NCI-H2171 (cell line): ENCODE measurements at places on chromosomes 2 and 18.

DNA sequence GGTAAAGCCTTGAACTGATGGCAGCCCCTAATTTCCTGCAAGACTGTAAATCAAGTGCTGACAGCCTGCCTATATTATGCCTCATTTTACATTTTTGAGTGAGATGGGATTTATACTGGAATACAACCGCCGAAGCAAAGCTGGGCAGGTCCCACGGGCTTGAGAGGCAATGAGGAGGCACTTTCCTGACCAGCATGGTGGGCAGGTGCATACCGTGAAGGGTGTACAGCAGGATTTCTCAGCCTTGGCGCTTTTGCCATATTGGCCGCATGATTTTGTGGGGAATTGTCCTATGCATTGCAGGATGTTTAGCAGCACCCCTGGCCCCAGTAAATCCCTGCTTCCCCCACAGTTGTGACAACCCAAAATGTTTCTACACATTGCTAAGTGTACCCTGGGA lies 22.8 kb downstream of the CEP68 start:
- DNase-seq, result no peak

- no peak for DNase-seq
These were observed 129.2 kb downstream of the MEP1B start for GRCh38 chr18:32319084-32319483.

DNA sequence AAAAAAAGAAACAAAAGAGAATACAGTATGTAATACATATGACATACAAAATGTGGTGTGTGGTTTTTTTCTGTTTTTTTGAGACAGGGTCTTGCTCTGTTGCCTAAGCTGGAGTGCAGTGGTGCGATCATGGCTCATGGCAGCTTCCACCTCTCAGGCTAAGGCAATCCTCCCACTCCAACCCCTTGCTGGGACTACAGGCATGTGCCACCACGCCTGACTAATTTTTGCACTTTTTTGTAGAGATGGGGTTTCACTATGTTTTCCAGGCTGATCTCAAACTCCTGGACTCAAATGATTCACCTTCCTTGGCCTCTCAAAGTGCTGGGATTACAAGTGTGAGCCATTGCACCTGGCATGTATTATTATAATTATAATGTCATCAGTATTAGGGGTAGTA lies 38.9 kb downstream of the DHX57 start:
- no peak for DNase-seq

DNA sequence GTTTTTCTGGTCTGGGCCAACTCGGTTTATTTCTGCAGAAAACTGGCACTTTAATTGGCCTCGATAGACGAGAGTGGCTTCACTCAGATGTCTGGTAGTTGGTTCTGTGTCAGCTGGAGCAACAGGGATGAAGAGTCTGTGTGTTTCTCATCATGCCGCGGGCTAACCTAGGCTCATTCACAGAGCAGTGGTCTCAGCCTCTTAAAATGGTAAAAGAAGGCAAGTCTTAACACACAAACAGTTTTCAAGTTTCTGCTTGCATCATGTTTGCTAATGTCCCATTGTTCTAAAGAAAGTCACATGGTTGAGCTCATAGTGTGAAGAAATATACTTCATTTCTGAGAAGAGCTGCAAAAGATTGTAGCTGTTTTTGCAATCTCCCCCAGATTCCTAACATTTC lies 37.5 kb upstream of the ANXA4 start:
- DNase-seq, result no peak

GRCh38 chr2:32783469-32783868 lies 155.6 kb downstream of the TTC27 start:
- peak; percentile 51 for DNase-seq

DNA sequence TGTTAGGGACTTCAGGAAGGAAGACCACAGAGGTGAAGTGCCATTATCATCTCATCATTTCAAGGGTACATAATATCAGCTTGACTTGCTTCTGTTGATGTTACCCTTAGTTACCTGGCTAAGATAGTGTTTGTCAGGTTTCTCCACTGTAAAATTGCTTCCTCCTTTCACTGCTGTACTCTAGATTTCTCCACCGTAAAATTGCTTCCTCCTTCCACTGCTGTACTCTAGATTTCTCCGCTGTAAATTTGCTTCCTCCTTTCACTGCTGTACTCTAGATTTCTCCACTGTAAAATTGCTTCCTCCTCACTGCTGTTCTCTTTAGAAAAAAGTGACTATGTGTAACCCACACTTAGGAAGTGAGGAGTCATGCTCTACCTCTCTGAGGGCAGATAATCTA lies 1460.3 kb downstream of the SUCLG1 start:
- no peak for DNase-seq

DNA sequence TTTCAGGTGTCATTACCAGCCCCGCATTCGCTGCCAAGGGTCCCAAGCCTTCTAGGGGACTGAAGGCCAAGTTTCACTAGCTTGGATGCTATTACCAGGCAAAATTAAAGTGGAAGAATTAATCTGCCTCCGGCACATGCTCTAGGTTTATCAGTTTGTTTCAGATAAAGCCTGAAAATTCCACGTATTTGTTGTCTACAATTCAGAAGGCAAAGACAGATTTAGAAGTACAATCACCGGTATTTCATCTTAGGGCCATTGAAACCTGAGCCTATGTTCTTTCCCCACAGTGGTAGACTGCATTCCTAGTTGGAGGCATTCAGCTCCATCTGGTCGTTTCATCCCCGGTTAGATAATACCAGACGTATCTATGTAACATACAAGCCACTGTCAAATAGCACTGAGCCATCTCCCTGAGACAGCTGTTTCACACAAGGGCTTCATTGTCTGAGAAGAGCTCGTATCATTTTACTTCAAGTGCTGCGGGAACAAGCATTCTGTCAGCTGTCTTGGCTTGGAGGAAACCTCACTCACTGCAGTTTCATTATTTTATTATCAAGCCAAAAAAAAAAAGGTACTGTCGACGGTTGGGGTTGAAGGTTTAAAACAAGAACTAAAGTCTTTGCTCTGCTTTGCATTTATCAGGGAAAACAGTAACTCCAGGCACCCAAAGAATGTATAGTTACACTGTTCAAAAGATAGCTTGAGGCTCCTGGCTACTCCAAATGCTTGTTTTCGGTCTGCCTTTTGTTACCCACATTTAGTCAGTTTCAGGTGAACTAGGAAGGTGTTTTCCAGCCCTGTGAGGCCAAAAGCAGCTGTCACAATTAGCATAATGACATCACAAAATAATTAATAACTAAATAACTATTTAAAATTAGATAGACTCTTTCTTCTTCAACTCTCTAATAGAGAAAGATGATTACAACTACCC lies 76.7 kb downstream of the TGIF1 start:
- peak; percentile 94 for DNase-seq

GRCh38 chr2:182894174-182894573 lies 27.7 kb upstream of the FRZB start:
- DNase-seq, result no peak

DNA sequence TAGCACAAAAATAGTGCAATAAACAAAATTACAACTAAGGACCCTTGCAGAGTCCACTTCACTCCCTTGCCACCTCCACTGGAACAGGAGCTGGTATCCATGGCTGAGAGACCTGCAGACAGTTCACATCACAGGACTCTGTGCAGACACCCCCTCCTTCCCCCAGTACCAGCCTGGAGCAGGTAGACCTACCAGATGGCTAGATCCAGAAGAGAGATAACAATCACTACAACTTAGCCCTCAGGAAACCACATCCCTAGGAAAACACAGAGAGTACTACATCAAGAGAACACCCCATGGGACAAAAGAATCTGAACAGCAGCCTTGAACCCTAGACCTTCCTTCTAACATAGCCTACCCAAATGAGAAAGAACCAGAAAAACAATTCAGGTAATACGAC lies 49.8 kb downstream of the FBXO15 start:
- no peak for DNase-seq

- no peak for DNase-seq
These were observed 404.3 kb downstream of the ZNF521 start for GRCh38 chr18:24947521-24948305.

DNA sequence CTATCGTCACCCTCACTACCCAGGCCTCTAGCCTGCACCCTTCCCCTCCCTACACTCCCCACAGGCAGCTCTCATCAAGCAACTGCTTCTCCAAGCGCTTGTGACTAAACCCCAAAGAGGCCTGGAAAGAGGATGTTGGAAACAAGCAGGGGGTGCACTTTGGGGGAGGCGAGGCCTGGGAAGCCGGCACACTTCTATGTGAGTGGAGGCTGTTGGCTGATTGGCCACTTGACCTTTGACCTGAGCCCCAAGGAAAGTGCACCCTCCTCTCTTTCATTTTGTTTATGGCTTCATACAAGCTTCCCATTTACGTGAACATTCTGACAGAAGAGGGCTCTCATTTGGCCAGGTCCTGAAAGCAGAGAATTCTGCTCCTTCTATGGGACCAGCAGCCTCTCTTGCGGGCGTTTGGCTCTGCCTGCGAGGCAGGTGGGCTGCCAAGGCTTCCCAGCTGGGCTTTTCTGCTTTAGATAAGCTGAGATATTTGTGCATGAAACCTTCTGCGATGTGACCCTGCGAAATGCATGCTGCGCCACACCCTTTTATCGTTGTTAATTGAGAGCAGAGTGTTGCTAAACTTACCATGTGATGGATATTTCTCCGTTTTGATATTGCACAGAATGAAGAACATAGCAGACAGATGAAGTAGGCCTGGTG lies 134.8 kb upstream of the NCK2 start:
- DNase-seq, result no peak

DNA sequence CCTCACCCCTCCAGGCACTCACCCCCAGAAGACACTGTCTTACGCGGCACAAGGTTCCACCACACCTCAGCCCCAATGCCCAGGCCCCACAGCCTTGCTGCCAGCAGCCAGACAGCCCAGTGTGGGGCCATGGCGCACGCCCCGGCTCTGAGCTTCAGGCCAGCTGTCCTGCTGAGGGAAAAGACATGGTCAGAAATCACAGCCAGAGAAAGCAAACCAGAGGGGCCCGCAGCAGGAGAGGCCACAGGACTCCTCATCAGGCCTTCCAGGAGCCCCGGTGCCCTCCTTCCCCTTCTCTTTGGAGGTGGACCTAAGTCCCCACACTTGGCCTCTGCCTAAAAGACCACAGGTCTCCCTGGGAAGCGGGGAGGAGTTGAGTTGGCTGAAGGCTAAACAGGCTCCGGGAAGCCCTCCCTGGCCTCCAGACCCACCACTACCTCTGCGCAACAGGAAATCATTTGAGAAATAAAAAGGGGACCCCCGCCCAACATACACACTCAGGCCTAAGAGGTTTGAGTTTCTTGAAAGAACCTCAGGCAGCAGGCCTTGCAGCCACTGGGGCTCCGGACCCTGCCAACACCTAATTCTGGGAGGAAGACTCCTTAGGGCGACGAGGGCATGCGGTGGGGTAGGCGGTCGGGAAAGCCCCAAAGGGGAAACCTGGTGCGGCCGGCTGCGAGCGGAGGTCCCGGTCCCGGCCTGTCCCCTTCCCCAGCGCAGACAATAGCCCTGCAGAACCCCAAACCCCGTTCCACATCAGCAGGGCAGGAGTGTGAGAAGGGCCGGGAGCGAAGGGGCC lies 1.9 kb downstream of the SEMA4C start:
- no peak for DNase-seq

GRCh38 chr2:179243046-179243445 lies 21.6 kb downstream of the SESTD1 start:
- no peak for DNase-seq

DNA sequence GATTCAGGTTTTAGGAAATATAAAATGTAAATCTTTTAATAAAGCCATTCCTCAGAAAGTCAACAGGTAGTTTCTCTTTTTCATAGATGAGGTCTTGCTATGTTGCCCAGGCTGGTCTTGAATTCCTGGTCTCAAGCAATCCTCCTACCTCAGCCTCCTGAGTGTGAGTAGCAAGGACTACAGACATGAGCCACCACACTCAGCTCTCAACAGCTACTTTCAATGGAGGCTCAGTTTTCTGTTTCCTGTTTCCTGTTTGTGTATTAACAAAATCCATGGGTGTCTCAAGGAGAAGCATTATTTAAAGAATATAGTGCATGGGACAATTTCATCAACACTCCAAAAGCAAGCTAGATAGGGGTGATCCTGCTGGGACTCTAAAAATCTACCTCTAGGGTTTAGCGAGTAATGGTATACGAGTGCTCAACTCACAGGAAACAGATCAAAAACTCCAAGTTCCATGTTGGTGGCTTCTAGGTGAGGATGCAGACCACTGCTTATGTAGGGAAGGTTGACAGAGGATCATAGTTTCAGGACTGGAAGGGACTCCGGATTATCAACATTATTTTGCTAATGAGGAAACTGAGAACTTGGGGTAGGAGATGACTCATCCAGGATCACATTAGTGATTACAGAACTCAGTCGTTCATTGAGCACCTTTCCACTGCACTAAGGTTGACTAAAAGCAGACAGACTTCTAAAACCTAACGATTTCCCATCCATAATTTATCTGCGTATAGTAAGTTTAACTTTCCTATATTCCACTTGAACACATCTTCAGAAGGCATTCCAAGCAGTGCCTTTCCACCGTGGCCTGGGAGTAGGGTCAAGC lies 61.7 kb upstream of the WIPF1 start:
- DNase-seq, result no peak

- no peak for DNase-seq
These were observed 11.7 kb upstream of the C18orf63 start for GRCh38 chr18:74303936-74304335.
